ENCODE measurements at places on chromosomes 4 and X.

DNA sequence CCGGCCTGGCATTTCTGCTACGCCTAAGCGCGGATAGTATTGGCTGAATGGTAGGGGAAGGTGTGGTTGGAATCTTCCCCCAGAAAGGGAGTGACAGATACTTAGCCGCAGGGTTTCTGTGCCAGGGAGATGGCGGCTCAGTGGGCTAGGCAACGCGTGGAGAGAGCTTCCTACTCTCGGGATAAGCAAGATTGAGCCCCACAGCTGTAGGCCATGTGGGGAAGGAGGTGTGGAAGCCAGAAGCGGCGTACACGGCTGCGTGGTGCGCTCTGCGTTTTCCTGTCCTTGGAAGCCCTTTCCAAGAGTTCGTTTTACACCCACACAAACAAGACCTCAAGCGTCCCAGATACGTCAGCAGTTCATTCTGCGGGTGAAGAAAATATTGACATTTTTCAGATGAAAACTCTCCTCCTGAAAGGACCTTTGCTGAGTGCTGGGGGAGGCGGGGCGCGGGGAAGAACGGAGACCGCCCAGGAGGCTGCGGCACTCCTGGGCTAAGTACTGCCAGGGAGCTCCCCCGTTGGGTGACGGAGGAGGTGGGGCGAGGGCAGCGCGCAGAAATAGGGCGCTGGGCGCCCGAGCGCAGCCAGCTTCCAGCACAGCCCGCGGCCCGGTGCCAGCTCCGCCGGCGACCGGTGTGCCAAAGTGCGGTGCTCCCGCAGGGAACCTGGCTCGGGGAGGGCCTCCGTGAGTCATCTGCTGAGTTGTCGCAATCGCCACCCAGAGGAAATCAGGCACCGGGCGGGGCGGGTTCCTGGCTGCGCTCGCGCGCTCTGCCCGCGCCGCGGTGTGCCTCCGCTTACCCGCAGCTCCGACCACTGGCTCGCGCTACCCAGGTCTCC is at the start of gene GPAT3:
Gene GPAT3, plus strand, starts transcription at position 589 of the 842 bp plus-strand sequence. CDS start 515 bp downstream, outside the sequence.
- DNase-seq: peak; percentile 48

DNA sequence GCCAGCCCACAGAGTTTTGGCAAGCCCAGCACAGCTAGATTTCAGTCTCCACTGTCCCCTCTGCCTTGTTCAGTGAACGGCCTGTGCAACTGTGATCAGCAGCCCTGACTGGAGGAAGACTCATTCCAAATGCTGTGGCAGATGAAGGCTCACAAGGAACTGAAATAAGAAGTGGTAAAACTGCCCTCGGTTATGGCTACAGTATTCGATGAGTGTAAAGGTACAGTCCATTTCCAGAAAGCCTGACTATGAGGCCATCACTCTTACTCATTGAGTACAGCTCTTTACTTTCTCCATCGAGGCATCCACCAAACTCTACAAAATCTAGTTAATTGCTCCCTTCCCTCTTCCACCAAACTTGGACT is 69.1 kb downstream of the RHOH start:
- no peak for DNase-seq

DNA sequence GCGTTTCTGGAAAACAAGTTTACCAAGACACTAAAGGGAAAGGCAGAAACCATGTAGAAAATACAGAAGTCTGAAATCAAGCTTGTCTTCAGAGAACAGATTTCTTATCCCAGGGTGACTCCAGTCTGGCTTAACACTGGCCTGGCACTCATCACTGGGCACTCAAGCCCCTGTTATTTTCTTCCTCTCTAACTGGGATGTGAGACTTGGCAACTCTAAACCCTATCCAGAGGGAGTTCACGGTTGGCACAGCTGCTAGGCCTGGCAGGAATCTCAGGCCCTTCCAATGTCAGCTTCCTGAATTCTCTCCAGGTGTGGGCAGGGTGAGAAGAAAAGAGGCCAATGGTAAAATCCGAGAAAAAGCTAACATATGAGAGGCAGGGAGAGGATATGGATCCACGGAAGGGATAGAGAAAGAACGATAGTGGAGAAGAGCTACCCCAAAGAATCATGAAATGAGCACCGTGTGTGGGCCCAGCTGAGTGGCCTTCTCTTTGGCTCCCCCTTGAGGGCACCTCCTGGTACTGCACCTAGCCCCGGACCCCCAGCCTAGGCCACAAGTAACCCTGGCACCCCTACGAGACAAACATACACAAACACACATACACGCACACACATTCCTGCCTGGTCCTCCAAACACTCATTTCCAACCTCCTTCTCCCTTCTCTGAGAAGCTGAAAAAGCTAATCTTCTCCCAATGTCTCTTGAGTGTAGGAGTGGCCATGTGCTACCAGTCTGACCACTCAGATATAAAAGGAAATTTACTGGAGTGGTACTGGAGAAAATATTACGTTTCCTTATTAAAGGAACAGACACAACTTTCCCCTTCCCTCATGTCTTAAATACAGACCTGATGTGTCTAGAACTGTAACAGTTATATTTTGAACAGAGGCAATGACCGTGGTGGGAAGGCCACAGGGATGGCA is 16.6 kb upstream of the PTCHD1 start:
- DNase-seq: peak; percentile 9

DNA sequence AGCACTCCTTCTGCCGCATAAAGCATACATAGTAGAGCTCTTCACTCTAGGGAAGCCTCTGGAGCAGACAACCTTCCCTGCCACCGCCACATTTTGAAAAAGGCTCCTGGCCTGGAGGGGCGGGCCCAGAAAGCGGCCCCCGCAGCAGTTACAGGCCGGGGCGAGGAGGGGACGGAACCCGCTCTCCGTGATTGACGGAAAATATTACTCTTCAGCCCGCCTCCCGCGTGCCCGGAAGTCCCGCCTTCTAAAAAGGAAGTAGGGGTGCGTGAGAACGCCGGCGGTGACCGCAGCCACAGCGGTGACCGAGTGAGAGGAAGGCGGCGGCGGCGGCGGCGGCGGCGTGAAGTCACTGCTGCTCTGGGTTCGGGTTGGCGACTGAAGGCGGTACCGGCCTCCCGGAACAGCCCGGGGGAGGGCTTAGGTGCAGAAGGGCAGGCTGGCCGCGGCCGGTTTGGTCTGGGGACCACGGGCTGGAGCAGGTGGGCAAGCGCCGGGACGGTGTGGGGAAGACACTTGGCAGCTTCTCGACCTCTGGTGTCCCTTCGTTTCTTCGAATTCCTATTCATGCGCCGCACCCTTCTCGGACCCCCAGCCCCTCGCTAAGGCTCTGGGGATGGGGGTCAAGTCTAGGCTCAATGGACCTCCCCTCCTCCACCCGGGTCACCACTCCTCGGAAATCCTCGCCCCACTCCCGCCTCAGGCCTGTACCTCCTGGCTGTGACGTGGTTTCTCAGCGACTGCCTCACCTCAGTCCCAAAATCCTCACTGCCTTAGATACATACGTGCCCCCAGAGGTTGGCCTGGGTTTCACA is at the start of gene HCCS:
Gene HCCS, plus strand, starts transcription at position 296 of the 815 bp plus-strand sequence. CDS start 729 bp downstream, outside the sequence.
- peak; percentile 86 for DNase-seq

GRCh38 chr4:142781114-142781513 is 65.0 kb downstream of the INPP4B start:
- DNase-seq: no peak

GRCh38 chr4:70914000-70914399 is 11.8 kb downstream of the MOB1B start:
- DNase-seq: peak; percentile 71

DNA sequence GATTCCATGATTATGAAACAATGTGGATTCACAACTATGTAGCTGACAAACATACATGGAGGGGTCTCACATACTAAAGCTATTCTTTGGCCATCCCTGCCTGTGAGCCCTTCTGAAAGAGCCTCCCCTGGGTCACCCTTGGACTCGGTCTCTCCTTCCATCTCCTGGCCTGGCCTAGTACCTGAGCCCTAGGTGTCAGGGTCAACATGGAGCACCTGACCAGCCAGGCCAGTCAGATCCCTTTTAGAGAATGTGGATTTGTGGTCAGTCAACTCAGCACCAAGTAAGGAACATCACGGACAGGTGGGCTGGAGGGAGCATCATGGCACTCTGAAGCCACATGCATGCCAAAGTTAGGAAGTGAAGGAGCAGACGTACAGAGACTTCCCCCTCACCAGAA is 16.3 kb downstream of the ATP8A1 start:
- DNase-seq: no peak

DNA sequence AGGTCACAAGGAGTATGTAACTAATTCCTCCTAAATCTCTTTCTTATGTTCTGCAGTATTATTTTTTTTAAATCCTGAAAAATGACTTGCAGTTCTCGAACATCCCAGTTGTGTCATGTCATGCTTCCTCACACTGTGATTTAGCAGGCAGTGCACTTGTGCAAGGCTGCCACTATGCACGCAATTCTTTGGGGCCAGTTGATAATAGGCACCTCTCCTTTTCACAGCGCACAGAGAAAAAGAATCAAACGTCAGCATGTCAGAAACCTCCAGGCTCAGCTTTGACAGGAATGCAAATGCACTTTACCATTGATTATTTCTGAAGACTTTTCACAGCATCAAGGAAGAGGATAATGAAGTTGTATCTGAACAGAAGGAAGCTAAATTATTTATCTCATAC is 62.9 kb downstream of the FGF13 start:
- DNase-seq: no peak

DNA sequence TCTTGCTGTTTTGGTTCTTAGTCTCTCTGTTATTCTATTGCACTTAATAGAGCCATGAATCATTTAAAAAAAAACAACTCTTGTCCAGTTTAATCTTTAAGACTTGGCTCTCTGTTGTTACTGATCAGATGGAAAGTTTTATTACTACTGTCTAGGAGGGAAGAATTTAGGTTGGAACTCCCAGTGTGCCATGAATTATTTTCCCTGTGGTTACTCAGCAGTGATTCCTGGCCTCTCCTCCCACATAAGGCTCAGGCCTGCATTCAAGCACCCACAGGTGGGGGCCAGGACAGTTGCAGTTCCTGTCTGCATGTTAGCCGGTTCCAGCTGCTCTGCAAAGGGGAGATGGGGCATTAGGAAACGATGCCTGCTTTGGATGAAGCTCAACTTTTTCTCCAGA is 29.8 kb upstream of the ESX1 start:
- DNase-seq: no peak

GRCh38 chr4:119026662-119027444 is 108.8 kb upstream of the MYOZ2 start:
- no peak for DNase-seq

DNA sequence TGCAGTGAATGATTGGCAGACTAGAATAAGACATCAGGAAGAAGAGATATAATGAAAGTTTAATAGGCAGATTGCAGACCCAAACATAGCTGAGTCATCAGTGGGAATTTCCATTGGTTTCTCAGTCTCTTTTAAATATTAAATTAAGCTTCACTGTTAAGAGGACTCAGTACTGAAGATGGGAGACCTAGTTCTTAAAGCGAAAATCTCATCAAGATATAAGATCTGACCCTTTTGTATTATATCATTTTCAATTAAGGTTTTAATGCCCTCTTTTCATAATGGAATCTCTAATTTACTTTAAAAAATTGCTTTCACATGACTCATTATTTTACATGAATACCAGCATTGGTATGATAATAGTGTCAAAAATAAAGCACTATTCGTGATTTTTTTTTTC is 168.9 kb upstream of the ATOH1 start:
- DNase-seq: no peak

GRCh38 chr4:104507112-104507511 is 12.4 kb upstream of the CXXC4 start:
- no peak for DNase-seq

DNA sequence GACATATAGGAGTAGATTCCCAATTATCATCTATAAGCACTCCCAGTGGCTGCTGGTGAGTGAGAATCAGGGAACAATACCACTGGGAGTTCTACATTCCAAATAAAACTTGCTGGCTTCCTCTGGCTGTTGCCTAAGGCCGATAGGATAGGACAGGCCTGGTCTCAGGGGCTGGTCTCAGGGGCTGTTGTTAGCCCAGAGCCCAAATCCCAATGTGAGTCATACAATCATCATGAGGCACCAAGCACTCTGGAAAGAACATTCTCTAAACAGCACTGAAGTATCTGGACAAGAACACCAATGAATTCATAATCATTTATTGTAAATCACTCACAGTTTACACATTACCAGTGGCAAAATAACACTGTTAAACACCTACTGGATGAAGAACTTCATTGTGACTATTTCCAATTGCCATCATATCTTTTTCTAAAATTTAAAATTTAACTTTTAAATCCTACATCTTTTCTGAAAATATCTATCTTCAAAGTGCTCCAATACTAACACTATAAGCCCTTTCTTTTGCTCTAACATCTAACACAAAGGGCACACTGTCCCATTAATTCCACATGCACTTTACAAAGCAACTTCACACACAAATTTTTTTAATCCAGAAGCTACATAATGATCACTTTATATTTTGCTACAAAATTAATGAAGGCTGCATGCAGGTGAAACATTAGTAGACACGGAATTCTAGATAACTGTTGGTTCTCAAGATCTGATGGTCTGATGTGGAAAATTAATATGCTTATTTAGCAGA is 67.6 kb upstream of the TMEM150C start:
- no peak for DNase-seq

- no peak for DNase-seq
These were observed 57.9 kb downstream of the C4orf50 start for GRCh38 chr4:5960252-5960880.

- no peak for DNase-seq
These were observed 40.0 kb downstream of the ZFYVE28 start for GRCh38 chr4:2378401-2378800.

GRCh38 chr4:4818415-4819212 is 40.9 kb upstream of the MSX1 start:
- DNase-seq: no peak

GRCh38 chr4:145168581-145169187 is 11.7 kb downstream of the OTUD4 start:
- peak; percentile 65 for DNase-seq

- DNase-seq: no peak
These were observed 58.7 kb downstream of the GPRIN3 start for GRCh38 chr4:89248879-89249281.

- no peak for DNase-seq
These were observed 44.8 kb downstream of the CLDN34 start for GRCh38 chrX:10011991-10012390.

DNA sequence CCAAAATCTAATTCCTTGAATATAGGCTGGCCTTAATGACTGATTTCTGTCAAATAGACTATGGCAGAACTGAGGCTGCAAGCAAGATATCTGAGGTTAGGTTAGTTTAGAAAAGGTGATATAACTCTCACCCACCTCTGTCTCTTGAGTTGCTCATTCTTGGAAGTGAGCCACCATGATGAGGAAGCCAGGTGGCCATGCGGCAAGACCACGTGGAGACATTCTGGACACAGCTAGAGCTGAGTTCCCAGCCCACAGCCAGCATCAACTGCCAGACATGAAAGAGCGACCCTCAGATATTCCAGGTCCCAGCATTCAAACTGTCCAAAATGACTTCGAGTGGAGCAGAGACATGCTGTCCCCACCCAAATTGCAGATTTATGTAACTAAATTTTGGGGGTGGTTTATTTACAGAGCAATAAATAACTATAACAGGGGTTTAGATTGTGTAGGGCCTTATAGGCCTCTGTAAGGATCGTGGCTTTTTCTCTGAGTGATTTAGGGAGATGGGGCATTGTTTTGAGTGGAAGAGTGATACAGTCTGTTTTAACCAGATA is 33.7 kb downstream of the USP53 start:
- DNase-seq: no peak

- no peak for DNase-seq
These were observed 75.2 kb downstream of the GABRB1 start for GRCh38 chr4:47106561-47106960.
